ENCODE measurements at places on chromosomes 11 and 22.

- no peak for DNase-seq
Measured at GRCh38 chr11:70762810-70763209, 364.5 kb downstream of the CTTN start.

DNA sequence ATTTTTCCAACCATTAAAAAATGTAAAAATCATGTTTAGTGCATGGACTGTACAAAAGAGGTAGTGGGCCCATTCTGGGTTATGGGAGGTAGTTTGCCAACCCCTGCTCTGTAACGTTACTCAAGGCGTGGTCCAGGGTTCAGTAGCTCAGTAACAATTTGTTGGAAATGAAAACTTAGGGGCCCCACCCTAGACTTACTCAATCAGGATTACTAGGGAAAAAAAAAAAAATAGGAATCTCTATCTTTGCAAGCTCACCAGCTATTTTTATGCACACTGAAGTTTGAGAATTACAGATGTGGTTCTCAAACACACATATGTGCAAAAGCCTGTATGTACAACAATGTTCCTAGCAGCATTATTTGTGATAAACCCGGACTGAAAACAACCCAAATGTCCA lies 17.3 kb upstream of the LMO2 start:
- no peak for DNase-seq

DNA sequence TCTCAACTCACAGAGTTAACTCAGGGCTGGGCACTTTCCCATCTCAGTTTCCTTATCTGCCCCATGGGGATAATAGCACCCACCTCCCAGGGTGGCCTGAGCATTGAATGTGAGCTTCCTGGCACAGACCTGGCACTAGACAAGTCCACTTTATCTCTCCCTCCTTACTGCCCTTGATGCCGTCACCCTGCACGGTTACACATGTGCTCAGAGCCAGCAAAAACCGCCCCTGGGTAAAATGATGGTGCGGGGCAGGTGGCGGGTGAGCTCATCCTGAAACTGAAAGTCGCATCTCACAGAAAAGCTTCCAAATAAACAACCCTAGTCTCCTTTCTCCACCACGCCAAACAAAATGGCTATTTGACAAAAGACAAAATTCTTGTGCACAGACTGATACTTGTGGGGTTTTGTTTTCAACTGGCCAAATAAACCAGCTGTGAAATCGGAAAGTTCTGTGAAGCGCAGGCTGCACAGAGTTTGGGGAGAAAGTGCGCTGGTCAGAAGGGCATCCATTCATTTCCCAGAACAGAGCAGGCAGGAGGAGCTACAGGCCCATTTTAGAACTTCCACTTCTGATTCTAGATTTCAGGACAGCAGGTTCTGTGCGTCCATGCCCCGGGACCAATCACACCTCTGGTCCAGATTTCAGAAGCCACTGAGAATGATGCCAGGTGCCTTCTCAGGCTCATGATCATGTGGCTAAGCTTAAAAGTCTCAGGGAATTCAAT lies 138.1 kb downstream of the SHANK2 start:
- no peak for DNase-seq

DNA sequence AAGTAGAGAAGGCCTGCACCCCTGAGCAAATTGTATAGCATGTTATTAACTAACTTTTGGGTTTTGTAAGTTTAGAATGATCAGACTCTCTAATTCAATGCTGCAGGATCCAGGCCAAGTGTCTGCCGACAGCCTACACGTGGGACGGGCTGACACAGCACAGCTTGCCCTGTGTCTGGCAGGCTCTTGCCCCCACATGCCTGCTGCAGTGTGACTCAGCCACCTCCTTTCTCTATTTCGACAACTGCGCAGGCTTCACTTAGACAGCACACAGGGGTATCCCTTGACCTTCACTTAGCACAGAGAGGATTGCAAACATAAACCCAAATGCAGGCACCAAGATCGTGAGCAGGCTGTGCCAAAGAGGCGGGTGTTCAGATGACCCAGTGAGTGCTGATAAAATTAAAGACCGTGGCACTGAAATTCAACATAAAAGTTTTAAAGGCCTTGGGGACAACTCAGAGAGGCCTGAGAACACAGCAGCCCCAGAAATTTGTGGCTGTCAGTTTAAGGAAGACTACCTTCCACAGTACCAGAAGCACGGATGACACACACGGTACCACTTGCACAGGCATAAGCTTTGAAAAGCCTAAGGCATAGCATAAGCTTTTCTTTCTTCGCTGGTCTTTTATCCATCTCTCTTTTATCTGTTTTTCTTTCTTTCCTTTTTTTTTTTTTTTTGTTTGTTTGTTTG lies 37.8 kb downstream of the SCN3B start:
- DNase-seq = no peak

GRCh38 chr11:70314730-70315129 lies 44.2 kb downstream of the PPFIA1 start:
- DNase-seq = no peak

DNA sequence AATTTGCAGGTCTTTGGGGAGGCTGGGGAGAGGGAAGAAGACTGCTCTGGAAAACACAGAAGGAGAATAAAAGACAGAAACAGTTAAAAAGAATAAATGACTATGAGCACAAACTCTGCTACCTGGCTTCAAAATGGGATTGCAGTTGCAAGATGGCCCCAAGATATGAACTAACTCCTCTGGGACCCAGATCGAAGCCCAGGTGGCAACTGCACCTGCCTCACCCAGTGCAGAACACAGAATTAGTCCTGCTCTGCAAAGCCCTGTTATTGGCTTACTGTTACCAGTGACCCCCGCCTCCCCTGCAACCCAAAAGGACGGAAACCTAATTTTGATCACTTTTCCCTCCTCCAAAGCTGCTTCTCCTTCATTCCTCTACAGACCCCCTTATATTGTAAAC lies 35.9 kb upstream of the POU2AF1 start:
- no peak for DNase-seq

- DNase-seq = no peak
Measured at GRCh38 chr11:45616802-45617549, 48.4 kb downstream of the CHST1 start.

DNA sequence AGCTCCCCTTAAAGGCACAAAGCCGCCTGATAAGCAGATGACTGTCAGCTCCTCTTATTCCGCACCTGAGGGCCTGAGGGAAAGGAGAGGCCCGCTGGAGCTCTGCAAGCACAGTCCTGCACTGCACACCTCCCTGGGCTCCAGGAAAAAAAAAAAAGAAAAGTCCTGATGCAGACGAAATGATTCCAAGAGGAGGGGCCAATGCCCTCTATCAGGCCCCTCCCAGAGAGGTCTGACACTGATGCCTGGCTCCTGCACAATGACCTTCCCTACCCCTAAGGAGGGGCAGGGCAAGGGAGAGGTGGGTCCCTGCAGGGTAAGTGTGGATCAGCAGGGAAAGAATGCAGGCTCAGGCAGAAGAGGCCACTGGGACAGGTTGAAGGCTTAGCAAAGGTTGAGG lies 572.7 kb downstream of the SOX6 start:
- DNase-seq = no peak

GRCh38 chr11:103215812-103216211 lies 106.6 kb downstream of the DYNC2H1 start:
- DNase-seq = no peak

DNA sequence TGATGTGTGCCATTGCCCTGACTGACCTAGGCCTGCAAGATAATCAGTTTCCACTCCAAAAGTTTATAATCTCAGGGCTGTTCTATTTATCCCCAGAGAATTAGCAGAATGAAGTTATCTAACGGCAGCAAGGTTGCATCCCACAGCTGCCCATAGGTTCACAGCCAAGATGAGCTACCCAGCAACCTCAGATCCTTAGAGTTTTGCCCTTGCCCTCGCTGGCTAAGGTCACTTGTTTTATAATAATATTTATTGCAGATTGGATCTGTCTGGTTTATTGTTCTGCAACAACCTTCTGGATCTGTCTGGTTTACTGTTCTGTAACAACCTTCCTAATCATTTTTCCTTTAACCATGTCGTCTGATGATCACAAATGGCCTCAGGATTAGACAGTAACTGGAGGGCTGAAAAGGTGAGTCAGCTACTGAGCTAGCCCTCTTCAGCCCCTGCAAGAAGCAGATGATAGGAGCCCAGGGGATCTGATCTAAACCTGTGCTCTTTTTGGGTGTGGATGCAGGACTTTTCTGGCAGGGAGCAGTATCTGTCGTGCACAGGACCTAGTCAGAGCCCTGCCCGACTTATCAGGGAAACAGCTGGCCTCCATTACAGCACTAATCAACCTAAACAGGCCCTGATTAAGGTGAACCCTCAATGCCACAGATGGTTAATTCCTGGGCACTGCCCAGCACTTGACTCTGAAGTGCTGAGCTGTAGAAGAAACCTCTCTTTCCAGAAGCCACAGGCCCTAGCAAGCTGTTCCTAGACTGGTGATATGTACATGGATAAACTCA lies 642.9 kb upstream of the KIRREL3 start:
- DNase-seq = no peak

DNA sequence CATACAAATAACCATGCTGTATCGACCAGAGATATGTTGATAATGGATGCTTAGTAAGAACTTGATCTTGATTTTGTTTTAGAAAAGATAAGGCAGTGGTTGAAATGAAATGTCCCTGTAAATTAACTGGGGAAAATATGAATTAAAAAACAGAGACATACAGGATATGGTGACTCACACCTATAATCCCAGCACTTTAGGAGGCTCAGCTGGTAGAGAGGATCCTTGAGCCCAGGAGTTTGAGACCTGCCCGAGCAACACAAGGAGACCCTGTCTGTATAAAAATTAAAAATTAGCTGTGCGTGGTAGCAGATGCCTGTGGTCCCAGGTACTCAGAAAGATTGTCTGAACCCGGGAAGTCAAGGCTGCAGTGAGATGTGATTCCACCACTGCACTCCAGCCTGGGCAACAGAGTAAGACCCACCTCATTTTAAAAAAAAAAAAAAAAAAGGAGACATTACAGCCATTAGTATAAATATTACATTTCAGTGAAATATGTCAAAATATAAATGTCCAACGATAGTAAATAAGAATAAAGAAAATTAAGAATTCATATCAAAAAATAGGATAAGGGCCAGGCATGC lies 4.6 kb downstream of the PICALM start:
- no peak for DNase-seq

DNA sequence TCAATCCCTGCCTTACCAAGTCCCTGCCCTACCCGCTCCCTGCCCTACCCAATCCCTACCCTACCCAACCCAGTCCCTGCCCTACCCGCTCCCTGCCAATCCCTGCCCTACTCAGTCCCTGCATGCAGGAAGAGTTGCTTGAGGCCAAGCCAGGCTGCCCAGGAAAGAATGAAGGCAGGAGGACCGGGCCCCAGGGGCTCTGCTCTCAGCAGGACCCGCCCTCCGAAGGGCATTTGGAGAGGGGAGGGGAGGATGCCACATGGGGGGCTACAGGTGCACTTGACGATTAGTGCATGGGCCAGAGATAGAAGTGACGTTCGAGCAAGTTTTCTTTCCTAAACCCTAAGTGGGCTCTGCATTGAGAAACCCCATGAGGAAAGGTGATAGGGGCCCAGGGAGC lies 581.2 kb downstream of the TBC1D22A start:
- DNase-seq = no peak

GRCh38 chr11:31822927-31823643 lies 12.0 kb upstream of the PAX6 start:
- DNase-seq = no peak

- no peak for DNase-seq
Measured at GRCh38 chr22:49079027-49079725, 748.5 kb downstream of the BRD1 start.

DNA sequence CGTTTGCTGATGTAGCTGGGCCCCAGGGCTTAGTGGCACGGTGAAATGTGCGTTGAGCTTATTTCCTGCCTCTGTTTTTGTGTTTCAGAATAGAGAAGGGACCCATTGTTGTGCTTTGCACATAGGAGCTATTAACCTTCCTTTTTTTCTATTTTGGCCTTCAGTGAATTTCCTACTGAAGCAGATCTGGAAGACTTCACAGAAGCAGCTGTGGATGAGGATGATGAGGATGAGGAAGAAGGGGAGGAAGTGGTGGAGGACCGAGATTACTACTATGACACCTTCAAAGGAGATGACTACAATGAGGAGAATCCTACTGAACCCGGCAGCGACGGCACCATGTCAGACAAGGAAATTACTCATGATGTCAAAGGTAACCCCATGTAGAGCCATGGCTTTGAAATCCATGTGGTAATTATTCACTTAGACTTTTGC lies 37.4 kb upstream of the ST14 start:
- peak; percentile 54 for DNase-seq

- DNase-seq = no peak
Measured at GRCh38 chr11:61647529-61647928, 32.7 kb upstream of the DAGLA start.

DNA sequence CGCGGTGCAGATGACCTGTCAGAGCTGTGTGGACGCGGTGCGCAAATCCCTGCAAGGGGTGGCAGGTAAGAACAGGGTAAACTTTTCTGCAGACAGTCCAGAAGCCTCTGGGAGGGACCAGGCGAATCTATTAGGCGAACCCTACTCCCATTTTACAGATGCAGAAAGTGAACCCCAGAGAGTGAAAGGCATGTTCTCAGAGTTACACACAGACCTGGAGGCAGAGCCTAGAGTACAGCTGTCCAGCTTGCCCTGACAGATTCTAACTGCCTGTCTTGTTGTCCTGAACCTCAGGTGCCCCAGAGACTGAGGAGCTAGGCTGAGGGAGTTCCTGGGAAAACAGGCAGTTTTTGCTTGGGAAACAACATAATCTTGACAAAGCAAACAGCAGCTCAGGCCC lies 665 bp downstream of the CCS start:
- no peak for DNase-seq

DNA sequence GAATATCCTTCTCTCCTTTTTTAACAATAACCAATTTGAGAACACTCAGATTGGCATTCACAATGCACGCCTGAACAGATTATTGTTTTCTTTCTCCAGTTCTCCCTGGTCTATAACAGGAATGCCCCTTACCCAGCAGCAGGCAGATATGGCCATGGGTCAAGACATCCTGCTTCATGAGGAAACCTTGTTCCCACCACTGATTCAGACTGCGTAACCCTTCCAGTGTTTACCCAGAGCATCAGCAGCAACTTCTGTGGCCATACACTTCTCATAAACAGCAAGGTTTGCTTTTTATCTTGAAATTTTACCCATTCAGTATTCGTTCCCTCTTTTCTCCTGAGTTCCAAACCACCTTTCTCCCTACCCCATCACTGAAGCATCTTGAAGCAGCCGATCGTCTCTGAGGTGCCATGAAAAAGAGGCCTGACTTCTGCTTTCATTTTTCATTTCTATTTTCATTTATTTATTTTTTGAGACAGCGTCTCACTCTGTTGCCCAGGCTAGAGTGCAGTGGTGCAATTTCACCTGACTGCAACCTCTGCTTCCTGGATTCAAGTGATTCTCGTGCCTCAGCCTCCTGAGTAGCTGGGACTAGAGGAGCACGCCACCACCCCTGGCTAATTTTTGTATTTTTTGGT lies 9.6 kb downstream of the PTS start:
- DNase-seq = no peak

DNA sequence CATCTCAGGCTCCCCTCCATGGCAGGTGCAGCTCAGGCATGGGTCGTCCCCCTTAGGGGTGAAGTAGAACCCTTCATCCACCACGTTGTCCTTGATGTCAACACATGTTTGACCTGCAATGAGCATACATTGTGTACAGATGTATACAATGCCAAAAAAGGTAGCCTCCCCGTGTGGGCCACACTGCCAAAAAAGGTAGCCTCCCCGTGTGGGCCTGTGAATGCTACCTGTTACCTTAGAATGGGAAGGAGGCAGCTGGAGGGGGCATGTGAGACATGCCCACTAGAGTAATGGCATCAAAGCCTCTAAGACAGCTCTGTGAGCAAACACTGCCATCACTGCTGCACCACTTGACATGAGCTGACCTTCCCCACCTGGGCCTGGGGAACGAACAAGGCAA lies 73.7 kb downstream of the DGCR2 start:
- DNase-seq = no peak
